Eye (tissue), 1 donor: ENCODE measurements at places on chromosomes 6 and 20.

DNA sequence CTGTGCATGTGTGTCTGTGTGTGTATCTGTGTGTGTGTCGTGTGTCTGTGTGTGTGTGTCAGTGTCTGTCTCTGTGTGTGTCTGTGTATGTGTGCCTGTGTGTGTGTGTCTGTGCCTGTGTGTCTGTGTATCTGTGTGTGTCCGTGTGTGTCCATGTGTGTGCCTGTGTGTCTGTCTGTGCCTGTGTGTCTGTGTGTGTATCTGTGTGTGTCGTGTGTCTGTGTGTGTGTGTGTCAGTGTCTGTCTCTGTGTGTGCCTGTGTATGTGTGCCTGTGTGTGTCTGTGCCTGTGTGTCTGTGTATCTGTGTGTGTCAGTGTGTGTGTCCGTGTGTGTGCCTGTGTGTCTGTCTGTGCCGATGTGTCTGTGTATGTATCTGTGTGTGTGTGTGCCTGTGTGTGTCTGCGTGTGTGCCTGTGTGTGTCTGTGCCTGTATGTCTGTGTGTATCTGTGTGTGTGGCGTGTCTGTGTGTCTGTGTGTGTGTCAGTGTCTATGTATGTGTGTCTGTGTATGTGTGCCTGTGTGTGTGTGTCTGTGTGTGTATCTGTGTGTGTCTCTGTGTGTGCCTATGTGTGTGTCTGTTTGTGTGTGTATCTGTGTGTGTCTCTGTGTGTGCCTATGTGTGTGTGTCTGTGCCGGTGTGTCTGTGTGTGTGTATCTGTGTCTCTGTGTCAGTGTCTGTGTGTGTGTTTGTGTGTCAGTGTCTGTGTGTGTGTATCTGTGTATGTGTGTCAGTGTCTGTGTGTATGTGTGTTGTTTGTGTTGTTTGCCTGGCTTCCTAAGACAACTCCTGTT is 11.6 kb downstream of the SNPH start:
- no peak for DNase-seq

DNA sequence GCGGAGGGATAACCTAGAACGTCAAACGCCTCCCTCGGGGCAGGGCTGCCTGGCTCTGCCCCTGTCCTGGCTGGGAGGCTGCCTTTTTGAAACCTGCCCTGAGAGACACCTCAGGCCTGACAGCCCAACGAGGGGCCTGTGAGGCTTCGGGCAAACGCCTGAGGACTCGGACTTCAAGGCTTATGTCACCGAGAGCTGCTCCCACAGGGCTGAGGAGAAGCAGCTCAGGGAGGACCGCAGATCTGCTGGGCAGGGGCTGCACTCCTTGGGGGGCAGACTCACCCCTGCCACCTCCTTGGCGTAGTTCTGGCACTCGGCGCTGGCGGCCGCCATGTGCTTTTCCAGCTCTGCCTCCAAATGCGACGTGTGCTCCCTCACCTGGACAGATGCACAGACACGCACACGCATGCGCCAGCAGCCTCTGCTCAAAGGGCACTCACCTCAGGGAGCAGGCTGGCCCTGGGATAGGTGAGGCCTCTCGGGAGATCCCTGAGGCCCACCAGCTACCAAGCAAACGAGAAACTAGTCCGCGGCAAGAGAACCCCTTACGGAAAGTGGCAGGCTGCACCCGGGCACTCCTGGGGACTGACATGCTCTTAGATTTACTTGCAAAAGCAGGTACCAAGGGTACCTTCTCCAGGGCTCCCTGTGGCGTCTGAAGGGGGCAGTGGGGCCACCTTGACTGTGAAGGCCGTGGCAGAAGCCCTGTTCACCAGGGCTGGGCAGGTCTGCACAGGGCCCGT is 49.6 kb downstream of the DSTN start:
- no peak for DNase-seq

DNA sequence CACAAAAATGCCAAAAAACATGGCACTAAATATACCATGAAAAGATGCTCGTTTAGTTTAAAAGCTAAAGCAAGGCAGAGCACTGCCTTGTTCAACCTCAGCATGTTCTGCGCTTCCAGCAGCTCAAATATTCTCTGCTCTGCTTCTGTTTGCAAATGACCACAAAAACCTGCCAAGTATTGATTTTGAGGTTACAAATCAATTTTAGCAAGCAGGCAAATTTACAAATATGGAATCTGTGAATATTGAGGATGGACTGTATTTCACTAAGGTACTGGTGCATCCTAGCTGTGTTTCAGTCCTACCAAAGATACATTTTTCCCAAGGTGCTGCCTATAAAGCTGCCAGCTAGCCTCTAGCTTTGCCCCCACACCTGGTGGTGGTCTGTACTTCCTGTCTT is 449.9 kb downstream of the PREX1 start:
- DNase-seq = no peak

DNA sequence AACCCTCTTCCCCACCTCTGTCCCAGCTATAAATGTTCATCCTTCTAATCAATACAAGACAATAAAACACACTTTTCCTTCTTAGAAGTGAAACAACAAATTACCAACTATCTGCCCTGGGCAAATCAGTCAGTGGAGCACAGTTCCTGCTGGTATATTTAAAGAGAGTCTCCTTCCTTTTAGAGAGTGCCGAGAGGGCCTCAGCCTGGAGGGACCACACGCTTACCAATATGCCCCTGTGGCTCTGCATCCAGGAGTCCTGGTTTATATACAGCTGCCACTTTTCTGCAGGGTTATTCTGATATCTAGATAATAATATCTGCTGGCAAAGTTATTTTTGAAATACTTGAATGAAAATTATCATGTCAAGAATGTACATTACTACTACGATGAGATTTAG is 87.4 kb upstream of the KCNK16 start:
- DNase-seq = no peak

DNA sequence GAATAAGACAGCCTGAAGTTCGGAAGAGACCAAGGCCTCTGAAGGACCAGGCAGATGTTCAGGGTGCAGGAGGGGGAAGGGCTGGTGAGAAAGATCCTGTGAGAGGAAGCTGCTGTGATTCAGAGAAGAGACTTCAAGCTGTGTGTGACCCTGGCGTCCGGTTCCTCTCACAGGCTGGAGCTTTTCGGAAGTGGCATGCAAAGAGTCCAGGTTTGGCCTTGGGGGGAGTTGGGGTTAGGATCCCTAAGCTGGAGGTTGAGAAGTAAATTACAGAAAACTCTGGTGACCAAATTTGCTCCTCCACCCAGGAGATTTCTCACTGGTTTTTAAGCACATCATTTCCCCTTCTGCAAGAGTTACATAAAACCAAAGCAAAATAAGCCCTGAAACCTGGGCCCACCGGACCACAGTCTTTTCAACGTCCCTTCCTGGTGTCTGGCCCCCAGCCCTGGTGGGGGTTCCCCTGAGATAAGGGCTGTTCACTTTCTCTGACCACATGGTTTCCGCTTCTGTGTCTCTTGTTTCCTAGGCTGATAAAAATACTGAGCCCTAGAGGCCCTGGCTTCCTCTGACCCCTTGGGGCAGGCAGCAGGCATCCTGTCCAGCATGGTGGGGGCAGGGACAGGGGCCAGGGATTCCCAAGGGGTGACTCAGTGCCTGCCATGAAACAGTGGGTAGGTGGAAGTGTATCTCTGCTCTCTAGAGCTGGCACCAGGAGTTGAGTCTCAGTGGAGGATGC is 12.0 kb upstream of the LTA start:
- DNase-seq = no peak

- peak; percentile 74 for DNase-seq
Measured at GRCh38 chr6:26420688-26421171, 18.7 kb downstream of the BTN3A1 start.

DNA sequence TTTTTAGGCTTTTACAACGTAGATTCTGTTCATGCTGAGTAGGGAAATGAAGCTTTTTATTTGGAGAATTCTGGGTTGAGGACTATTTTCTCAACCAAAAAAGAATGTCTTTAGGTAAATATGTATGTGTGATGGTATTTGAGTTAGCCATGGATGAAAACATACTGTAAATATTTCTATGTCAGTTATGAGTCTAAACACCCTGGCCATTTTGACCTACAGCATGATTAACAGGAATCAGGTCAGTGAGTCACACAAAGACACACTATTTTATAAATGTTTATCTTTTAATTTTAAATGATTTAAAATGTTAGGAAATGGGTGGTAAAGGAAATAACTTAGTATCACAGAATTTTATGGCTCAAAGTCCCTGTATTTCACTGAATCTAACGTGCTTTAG is 851.7 kb upstream of the MAP3K7 start:
- no peak for DNase-seq

- DNase-seq = no peak
Measured at GRCh38 chr20:15081261-15081660, 743.8 kb upstream of the FLRT3 start.

GRCh38 chr6:37365791-37366190 is 12.0 kb downstream of the RNF8 start:
- DNase-seq = peak; percentile 32

GRCh38 chr20:59139998-59140397 is 23.6 kb upstream of the ZNF831 start:
- no peak for DNase-seq

- no peak for DNase-seq
Measured at GRCh38 chr6:22468256-22468965, 101.0 kb upstream of the HDGFL1 start.

DNA sequence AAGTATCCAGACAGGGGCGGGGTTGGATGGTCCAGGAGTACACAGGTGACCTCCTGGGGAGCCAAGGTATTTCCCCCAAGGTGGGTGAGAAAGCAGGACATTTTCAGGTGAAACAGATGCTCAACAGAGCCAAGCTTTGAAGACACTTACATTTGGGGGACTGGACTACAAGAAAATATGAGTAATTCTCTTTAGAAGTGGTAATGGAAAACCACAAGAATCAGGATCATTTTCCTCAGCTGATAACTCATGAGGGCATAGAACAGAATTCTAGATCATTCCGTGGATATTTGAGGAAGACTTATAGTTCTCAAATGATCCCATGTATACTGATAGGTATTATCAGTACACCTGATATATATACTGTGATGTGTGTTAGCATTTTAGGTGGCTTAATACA is 89.9 kb downstream of the UST start:
- DNase-seq = no peak

DNA sequence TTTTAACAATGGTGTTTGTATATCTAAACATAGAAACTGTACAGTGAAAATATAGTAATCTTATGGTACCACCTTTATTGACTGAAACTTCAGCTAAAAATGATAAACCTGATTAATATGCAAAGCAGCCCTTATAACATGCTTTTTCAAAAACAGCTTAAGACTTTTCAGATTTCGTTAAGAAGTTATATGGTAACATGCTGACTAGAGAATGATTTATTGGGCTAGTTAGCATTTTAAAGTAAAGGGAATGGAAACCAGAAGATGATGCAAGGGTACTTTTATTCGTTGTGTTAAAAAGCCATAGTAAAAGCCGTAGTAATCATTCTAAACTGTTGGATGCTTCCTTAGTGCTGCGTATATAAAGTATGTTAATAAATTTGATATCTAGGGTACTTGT is 50.5 kb downstream of the CBFA2T2 start:
- no peak for DNase-seq

DNA sequence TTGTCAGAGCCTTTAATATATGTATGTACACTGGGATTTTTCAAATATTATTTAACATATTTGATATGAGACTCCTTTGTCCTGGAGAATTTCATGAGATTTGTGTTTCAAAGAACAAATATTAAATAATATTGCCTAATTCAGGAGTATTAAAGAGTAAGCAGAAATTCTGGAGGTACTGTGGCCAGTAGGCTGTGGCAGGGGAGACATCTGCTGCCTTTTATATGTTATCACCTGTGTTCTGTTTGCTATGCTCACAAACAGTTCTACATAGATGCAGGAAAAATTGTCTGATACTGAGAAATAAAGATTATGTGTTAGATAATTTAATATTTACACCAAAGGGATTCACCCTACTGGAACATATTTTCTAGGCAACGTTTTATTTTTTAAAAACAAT is 395.4 kb upstream of the SLC35B3 start:
- DNase-seq = no peak

DNA sequence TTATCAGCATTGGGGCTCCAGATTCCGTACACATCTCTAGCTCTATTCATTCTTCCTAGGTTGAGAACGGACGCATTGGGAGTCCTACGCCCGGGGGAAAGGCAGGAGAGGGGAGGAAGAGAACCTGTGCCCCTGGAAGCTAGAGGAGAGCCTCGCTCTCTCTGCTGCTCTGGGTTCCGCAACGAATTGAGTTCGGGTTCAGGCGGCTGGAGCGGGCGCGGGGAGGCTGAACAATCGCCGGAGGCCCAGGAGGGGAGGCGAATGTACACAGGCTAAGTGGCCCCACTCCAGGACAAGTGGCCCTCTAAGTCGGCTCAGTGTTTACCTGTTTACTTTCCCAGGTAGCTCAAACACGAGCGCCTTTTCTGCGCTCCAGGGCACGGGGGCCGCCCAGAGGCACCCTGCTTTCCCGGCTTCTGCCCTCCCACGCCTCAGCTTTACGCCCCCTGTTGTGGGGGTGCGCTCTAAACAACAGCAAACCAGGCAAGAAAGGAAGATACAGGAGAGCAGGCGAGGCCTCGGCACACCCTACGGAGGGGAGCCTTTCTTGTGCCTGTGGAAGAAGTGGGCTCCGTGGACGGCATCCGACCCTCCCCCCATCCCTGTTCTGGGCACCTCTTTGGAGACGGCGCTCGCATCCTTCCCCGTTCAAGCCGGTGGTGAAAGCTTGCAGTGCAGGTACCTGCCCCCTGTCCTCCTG is 4.6 kb upstream of the NKX2-2 start:
- DNase-seq = no peak

- DNase-seq = peak; percentile 20
Measured at GRCh38 chr6:5464099-5464885, 203.0 kb downstream of the FARS2 start.

GRCh38 chr20:52193886-52194545 is 2.4 kb upstream of the ZFP64 start:
- no peak for DNase-seq

DNA sequence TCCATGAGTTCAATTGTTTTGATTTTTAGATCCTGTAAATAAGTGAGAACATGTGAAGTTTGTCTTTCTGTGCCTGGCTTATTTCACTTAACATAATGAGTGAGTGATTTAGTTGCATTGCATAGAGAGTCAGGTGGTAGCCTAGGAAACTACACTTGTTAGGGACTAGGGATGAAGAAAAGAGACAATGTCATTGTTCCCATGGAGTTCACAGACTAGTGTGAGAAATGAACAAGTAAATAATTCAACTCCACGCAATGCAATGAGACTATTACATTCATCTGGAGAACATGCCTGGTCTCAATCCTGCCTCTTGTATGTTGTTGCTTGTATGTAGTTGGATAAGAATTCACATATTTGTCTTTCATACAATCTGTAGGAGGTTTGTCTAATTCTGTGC is 76.3 kb upstream of the B3GAT2 start:
- no peak for DNase-seq

GRCh38 chr6:2641044-2641725 is 109.5 kb downstream of the MYLK4 start:
- DNase-seq = no peak
